ENCODE measurements at places on chromosomes 6 and 20.

GRCh38 chr6:128725271-128726233 is 157.4 kb upstream of the LAMA2 start:
- DNase-seq, result peak; percentile 41

- no peak for DNase-seq
These were observed 16.6 kb upstream of the LYRM2 start for GRCh38 chr6:89655122-89655521.

DNA sequence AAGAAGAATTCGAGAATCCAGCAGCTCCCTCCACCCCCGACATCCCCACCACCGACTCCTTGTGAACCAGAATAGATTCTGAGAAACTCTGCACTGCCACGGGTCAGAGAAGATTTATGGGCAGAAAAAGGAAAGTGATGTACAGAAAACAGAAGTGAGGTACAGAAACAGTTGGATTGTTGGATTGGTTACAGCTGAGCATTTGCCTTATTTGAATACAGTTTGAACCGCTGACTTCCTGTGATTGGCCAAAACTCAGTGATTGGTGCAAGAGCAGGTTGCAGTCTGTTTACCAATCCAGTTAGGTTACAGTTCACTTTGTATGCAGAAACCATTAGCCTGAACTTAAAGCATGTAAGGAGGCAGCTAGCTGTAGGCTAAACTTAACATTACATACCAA is 131.2 kb upstream of the HDDC2 start:
- DNase-seq, result no peak

DNA sequence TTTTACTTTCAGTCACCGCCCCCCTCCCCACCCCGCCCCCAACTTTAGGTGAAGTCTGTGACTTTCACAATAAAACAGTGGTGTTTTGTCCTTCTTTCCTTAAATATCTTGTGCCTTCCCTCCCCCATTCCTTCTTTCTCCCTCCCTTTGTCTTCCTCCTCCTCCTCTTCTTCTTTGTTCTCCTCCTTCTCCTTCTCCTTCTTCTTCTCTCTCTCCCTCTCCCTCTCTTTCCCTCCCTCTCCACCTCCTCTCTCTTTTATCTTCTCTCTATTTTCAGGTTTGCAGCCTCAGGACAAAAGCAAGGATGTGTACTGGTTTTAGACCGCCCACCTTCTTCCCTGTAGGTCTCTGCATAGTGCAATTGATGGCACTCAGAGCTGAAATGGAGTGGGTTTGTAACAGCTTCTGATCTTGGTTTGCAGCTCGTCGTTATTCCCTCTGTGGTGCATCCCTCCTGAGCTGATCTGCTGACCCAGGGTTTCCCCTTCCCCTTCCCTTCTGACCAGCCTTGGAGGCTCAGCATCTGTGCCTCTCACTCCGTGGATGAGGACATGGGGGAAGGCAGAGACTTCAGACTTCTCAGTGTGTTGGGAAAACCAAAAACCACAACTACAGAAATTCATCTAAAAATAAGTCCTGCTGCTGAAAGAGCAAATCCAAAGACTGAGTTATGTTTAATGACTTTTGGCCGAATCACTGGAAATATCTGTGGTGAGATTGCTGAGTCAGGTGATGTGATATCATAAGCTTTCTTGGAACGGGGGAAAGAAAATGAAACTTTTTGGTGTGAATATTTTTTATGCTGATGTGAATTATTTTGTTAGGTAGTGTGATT is 6.9 kb downstream of the VGLL2 start:
- DNase-seq, result no peak

GRCh38 chr20:7967199-7967844 is 27.1 kb upstream of the HAO1 start:
- no peak for DNase-seq

DNA sequence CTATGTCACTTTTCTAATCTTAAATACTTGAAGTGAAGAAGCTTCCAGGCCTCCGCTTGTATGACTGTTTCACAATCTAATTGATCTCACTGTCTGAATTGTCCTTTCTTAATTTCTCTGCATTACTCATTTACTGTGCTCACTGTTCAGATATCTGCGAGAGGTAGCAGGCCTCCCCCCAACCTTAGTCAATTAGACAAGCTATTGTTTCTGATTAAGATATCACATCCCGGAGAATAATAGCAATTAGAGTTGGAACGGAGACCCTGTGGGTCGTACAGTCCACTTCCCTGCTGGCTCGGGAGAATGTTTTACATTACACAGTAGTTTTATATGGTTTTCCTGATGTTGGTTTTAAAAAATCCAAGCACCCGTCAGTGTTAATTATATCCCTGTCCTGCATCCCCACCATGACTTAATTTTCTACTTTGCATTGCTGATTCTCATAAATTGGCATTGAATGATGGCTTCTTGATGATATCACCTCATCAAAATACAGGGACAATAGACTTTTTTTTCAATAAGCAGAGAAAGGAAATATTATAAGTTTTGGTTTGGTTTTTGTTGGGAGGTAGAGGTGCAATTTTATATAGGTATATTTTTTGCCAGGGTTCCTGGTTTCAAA is 178.7 kb upstream of the TSHZ2 start:
- no peak for DNase-seq

GRCh38 chr6:128580224-128581110 is 60.1 kb upstream of the PTPRK start:
- DNase-seq, result no peak

- no peak for DNase-seq
These were observed 33.3 kb downstream of the ZC3H12D start for GRCh38 chr6:149451376-149452036.

DNA sequence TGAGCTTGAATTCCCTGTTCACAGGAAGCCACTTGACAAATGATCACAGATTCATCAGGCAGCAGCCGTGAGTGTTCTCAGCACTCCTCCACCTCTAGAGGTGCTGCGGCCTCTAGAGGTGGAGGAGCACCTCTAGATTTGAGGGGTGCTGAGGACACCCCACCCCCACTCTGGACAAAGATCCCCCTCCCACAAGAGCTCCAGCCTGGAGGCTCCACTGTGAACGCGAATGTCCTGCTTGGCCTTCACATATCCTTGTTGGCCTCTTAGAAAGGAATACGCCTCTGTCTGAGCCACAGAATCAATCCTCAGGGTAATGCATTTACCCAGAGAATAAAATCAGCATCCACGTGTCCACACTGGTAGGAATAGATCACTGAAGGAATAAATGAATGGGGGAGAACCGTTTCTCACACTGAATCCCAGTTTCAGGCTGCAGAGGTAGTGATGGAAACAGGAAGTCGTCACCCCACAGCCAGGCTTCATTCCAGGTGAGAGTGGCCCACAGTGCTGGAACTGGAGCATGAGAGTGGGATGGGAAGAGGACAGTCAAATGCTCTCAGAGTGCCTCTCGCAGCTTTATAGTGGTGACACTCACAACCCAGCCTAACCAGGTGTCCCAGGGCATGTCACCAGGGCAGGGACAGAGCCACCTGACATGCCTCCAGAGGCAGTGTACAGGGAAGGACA is 16.6 kb downstream of the NPEPL1 start:
- no peak for DNase-seq

GRCh38 chr6:45086360-45087084 is 241.6 kb upstream of the RUNX2 start:
- no peak for DNase-seq

DNA sequence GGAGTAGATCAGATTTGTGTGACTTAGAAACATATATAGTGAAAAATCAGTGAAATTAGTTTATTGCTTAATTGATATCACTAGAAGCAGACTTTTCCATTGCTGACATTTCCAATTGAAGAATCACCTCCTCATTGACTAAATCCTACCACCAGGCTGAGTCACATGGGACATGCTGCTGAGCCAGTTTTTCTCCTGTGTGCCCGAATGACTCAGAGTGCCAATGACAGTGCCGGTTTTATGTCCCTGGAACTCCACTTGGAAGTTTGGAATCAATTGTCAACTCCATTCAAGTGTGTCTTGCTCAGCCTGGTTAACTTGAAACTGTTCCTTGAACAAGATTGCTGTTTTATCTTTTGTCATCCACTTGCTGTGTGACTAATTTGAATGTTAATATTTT is 316.1 kb upstream of the PRDM1 start:
- DNase-seq, result no peak

- no peak for DNase-seq
These were observed 92.3 kb downstream of the CNBD2 start for GRCh38 chr20:36060676-36061075.

DNA sequence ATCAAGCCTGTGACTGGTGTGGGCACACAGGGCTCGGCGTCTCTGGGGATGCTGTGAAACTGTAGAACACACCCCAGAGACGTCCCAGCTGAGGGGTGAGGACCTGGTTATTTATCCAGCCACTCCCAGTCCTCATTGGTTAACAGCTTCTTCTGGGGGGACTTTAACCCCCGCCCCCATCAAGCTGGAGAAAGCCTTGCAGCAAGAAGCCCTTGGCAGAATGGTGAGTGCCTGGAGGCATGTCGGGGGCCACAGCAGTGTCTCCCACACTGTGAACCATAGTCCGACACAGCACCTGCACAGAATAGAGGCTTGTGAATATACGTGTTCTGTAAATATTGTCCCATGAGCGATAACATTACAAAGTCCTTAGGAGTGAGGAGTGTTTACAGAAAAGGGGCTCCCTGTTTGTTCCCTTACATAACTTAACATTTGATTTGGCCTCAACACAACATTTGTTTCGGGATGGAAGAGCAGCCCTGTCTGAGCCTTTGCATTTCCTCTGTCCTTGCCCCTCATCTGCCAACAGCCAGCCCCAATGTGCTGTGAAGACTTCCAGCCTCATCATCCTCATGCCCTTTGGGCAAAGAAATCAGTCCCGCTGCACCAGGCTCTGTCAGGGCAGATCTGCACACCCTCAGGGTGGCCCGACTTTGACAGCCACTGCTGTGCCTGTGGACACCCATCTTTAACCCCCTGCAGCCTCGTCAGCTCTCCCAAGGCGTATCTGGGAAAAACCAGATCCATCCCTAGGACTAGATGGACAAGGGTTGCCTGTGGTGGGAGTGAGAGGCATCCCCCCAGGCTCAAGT is 2.2 kb upstream of the RRBP1 start:
- no peak for DNase-seq

GRCh38 chr20:6122873-6123648 is at the start of gene FERMT1:
Gene FERMT1 (minus strand): TSS chr20:6123030. CDS start chr20:6119554, 3,476 bp downstream.
- DNase-seq, result peak; percentile 58

- no peak for DNase-seq
These were observed 98.1 kb downstream of the MYLK4 start for GRCh38 chr6:2652611-2653010.

GRCh38 chr6:88137915-88138314 is 28.2 kb downstream of the CNR1 start:
- DNase-seq, result no peak

- DNase-seq, result no peak
These were observed 6.3 kb downstream of the EBF4 start for GRCh38 chr20:2698912-2699311.

GRCh38 chr6:155126727-155127439 is 131.8 kb downstream of the TIAM2 start:
- peak; percentile 69 for DNase-seq

GRCh38 chr6:137706083-137706750 is 160.8 kb upstream of the TNFAIP3 start:
- no peak for DNase-seq

DNA sequence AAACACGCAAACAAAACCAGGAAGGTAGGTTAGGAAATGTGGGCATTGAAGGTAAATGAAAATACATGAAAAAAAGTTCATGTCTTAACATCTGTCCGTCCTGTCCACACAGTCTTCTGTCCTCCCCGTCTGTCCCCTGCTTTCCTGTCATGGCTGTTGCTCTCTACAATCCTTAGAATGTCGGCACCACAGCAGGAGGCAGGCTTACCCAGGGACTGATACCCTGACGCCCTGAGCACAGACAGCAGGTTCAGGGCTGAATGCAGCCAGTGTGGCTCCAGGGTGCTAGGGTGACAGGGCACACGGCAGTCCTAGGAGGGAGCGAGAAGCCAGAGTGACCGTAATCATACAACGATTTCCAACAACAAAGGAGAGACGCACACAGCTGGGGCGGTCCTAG is 123.7 kb downstream of the IRF4 start:
- DNase-seq, result no peak

- no peak for DNase-seq
These were observed 507.5 kb downstream of the PHF3 start for GRCh38 chr6:64143101-64143500.

DNA sequence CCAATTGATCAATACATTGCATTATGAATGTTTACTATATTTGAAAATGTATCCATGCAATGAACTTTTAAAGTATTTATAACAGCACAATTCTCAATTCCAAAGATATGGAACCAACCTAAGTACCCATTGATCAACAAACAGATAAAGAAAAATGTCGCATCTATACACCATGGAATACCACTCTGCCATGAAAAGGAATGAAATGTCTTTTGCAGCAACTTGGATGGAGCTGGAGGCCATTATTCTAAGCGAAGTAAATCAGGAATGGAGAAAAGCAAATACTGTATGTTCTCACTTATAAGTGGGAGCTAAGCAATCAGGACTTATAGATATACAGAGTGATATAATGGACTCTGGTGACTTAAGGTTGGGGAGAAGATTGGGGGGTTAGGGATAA is 22.9 kb downstream of the SRPK1 start:
- DNase-seq, result no peak

- DNase-seq, result no peak
These were observed 60.4 kb upstream of the EMILIN3 start for GRCh38 chr20:41426976-41427375.

GRCh38 chr6:141415896-141416295 is 716.8 kb upstream of the GJE1 start:
- DNase-seq, result no peak

DNA sequence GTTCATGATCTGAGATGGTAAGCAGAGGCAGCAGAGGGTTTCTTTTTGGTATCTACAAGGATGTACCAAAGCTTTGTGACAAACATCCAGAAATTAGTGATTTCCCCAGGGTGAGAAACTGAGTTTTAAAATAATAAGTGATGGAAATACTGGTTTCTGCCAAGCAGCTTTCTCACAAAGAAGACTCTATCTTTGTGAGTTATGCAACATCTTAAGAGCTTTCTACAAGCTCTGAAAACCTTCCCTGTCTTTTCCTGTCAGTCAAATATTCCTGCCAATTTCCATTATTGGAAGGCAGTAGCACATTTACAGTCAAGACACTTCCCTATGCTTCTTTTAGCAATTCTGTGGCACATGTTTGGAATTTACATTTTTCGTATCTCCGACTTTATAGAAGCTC is 264.7 kb upstream of the SPTLC3 start:
- no peak for DNase-seq

GRCh38 chr6:85092226-85092625 is 327.8 kb upstream of the TBX18 start:
- DNase-seq, result no peak

DNA sequence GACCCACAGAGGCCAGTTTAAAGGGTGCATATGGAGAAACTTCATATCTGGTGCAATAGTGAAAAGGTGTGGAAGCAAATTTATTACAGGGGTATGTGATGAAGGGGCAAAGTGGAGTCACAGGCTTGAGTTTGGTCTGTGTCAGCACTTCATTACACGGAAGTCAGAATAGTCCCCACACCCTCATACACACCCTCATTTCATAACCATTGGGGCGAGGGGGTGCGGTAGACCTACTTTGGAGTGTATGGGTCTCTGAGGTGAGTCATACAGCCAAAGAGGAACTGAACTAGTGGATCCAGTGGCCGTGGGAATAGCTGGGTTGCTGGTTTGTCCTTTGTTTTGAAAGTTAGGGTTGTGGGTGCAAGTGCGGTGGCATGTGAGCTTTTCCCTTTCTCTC is 3.3 kb downstream of the TM9SF4 start:
- DNase-seq, result peak; percentile 4

- no peak for DNase-seq
These were observed 345.9 kb upstream of the MANEA start for GRCh38 chr6:95231416-95231815.

GRCh38 chr20:58993332-58994248 is 12.5 kb downstream of the NELFCD start:
- no peak for DNase-seq

- no peak for DNase-seq
These were observed 45.9 kb downstream of the ASXL1 start for GRCh38 chr20:32404017-32404416.
